Fibroblast of lung (primary cell): ENCODE measurements at places on chromosomes 7 and 10.
A peak's percentile ranks its signal among the peaks of the same experiment; 100 is the strongest.

- peak; percentile 42 for DNase-seq
These were observed 74.5 kb downstream of the DIP2C start for GRCh38 chr10:614790-615582.

- DNase-seq, result peak; percentile 67
These were observed 35.3 kb downstream of the SMURF1 start for GRCh38 chr7:99108613-99109012.

- DNase-seq, result no peak
These were observed 14.8 kb downstream of the COL13A1 start for GRCh38 chr10:69816521-69816920.

- no peak for DNase-seq
These were observed 208.7 kb downstream of the PHTF2 start for GRCh38 chr7:78007231-78007630.

- no peak for DNase-seq
These were observed 283.9 kb upstream of the DKK1 start for GRCh38 chr10:52030051-52030790.

GRCh38 chr7:116698930-116699721, 27.1 kb downstream of the MET start:
- DNase-seq, result no peak

- peak; percentile 96 for DNase-seq
These were observed at the start of gene TBC1D12 for GRCh38 chr10:94402204-94402842. Gene TBC1D12, plus strand, starts transcription at chr10:94402541. Its CDS starts 73 bp downstream, at chr10:94402614.

DNA sequence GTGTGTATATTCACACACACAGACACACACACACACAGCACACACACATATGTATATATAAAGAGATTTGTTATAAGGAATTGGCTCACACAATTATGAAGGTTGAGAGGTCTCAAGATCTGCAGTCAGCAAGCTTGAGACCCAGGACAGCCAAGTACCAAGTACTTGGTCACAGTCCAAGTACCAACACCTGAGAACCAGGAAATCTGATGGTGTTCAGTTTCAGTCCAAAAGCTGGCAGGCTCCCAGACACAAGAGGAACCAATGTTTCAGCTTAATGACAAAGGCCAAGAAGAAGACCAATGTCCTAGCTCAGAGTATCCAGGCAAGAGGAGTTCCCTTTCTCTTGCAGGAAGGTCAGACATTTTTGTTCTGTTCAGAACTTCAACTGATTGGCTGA, 780.2 kb downstream of the MAGI2 start:
- no peak for DNase-seq

GRCh38 chr10:120607016-120607709, 150.1 kb downstream of the PLPP4 start:
- DNase-seq, result peak; percentile 95

DNA sequence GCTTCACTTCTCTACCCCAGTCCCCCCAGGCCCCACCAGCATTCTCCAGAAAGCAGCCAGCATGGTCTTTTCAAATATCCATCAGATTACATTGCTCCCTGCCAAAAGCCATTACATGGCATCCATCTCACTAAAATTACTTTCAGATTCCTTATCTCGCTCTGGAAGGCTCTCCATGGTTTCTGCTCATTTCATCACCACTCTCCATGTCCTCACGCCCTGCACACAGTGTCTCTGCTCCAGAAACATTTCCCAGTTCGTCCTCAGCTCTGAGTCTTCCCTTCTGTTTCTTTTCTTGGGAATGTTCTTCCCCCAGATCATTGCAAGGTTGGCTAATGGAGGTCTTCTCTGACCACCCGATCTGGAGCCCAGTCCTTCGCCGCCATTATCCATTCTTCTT, 499.1 kb downstream of the KCNMA1 start:
- DNase-seq, result peak; percentile 61

- no peak for DNase-seq
These were observed 198.6 kb downstream of the ELFN1 start for GRCh38 chr7:1868516-1869165.

GRCh38 chr7:115249080-115249479, 327.2 kb downstream of the MDFIC start:
- peak; percentile 24 for DNase-seq

GRCh38 chr7:71488308-71488707, 356.4 kb downstream of the GALNT17 start:
- DNase-seq, result peak; percentile 77

- no peak for DNase-seq
These were observed 97.0 kb downstream of the CDH23 start for GRCh38 chr10:71493741-71494140.

- DNase-seq, result no peak
These were observed 706.9 kb downstream of the NRG3 start for GRCh38 chr10:82581940-82582339.

GRCh38 chr10:29473087-29473356, 161.7 kb downstream of the SVIL start:
- no peak for DNase-seq

GRCh38 chr7:3705258-3705657, 404.2 kb downstream of the SDK1 start:
- DNase-seq, result no peak

GRCh38 chr10:99365311-99365710, 36.2 kb downstream of the CNNM1 start:
- DNase-seq, result no peak

GRCh38 chr7:143329471-143330170, 13.7 kb downstream of the CLCN1 start:
- no peak for DNase-seq

GRCh38 chr7:157809154-157809862, 472.5 kb downstream of the DNAJB6 start:
- DNase-seq, result no peak
